NCI-H460 (cell line): ENCODE measurements at places on chromosomes 7 and 10.

DNA sequence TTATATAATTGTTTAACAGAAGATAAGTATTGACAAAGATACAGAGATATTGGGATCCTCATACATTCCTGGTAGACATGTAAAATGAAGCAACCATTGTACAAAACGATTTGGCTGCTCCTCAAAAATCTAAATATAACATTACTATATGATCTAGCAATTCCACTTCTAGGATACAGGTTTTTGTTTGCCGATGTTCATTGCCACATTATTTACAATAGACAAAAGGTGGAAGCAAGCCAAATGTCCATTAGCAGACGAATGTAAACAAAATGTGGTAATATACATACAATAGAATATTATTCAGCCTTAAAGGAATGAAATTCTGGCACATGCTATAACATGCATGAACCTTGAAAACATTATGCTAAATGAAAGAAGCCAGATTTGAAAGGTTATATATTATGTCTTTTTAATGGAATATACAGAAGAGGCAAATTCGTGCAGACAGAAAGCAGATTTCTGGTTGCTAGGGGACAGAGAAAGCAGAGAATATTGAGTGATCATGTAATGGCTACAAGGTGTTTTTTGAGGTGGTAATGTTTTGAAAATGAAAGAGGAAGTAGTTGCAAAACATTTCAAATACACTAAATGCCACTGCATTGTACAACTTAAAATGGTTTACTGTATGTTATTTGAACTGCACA lies 44.9 kb downstream of the POLR1F start:
- DNase-seq = peak; percentile 12

- no peak for DNase-seq
These were observed 18.9 kb downstream of the ZNF680 start for GRCh38 chr7:64544010-64544409.

- no peak for DNase-seq
These were observed 92.6 kb downstream of the RGS10 start for GRCh38 chr10:119449760-119450461.

GRCh38 chr7:135936497-135937217 lies 40.5 kb downstream of the MTPN start:
- DNase-seq = no peak

DNA sequence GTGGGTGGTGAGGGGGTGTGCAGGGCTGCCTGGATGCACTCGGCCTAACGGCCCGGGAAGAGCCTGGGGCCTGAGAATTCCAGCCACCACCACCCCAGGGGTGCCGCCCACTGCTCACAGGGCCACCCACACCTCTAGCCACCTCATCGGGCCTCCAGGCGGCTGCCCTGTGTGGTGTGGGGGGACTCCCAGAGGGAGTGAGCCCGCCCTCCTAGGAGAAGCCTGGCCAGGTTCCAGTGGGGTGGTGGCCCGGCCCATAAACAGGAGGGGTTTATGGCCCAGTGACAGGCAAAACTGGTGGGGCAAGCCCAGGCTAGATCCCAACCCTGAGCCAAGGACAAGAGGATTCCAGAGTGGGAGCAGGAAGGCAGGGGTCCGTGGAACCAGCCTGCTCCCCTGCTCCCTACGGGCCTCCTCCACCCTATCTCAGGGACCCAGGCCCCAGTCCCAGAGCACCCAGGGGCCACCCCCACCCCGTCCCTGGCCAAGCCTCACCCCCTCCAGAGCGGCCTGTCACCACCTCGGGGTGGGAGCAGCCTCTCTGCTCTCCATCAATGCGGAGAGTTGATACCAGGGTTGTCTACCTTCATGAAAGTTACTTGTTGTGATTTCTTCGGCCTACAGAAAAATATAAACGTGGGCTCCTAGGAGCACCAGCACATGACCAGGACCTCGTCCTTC lies 20.2 kb upstream of the PDGFA start:
- DNase-seq = no peak

DNA sequence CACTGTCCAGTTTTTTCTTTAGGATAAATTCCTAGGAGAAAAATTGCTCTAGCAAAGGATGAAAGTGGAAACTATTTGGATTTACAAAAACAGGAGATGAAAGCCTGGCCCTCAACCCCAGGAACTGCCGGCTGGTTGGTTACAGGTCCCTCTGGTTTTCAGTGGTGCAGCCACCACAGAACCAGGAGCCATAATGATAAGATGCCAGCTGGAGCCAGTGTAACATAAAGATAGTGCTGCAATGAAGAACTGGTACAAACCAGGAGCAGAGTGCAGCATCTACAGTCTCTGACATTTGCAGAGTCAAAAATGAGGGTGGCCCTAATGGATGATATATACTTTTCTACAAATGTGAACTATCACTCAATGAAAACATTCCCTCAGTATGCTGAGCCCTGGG lies 20.4 kb upstream of the NUP42 start:
- DNase-seq = no peak

GRCh38 chr7:130397051-130397757 lies 16.9 kb downstream of the CPA1 start:
- DNase-seq = no peak

- no peak for DNase-seq
These were observed 1.7 kb downstream of the GPR158 start for GRCh38 chr10:25176421-25176968.

DNA sequence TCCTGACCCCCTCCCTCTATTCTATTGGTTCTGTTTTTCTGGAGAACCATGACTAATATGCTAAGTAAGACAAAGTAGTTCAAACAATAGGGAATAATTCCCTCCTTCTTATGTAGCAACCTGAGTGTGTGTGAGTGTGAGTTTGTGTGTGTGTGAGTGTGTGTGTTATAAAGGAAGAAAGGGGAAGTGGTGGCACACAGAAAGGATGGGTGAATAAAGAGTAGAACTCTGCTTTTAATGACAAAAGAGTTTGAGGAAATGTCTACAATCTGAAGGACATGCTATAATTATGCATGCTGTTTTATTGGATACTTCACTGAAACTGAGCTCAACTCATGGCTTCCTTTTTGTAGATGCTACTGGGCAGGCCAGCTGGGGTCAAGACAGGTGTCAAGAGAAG lies 489.5 kb downstream of the REEP3 start:
- no peak for DNase-seq

DNA sequence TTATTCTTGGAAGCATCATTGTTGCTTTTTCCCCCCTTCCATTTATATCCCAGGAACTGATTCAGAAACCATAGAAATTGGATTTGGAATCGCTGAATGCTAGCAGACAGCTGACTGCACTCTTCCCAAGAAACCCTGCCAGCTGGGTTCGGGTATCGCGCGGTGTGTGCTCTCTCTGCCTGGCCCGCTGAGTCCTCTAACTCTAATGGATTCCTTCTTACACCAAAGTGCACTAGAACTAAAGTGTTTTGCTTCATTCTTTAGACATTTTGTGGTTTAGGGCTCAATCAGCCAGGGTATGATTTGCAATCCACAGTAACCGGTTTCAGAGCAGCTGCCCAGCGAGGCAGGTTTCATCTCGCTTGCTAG lies 92.2 kb downstream of the EGFR start:
- DNase-seq = no peak

DNA sequence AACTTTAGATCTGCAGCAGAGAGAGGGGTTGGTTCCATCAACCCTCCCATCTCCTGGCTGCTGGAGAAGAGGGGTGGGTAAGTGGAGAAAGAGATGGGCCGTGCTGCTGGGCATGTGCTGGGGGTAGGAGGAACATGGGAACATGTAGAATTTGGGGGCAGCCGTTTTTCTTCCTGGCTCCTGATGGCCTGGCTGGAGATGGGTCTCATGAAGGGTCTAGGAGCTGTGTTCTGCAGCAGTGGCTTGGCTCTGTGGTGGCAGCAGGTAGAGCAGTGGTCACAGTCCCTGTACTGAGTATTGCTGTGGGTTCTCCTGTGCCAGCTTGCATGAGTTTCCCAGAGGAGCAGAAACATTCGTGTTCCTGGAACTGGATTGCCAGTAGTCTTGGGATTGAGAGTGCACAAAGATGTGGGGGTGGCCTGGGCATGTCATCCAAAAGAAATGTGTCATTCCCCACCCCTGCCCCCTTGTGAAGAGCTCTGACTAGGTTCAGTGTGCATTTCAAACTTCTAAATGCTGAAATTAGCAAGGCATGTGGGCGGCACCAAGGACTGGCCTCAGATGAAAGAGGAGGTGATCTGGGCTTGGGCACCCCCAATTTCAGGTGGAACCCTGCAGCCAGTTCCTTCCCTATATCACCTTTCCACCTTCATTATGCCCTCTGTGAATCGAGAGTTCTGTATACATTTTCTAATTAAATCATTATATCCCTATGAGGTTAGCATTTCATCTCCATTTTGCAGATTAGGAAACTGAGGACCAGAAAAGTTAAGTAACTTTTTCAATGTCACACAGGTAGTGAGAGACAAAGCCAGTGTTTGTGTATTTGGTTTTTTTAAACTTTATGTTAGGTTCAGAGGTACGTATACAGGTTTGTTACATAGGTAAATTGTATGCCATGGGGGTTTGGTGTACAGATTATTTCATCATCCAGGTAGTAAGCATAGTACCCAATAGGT lies 2.1 kb downstream of the CHST3 start:
- DNase-seq = no peak

DNA sequence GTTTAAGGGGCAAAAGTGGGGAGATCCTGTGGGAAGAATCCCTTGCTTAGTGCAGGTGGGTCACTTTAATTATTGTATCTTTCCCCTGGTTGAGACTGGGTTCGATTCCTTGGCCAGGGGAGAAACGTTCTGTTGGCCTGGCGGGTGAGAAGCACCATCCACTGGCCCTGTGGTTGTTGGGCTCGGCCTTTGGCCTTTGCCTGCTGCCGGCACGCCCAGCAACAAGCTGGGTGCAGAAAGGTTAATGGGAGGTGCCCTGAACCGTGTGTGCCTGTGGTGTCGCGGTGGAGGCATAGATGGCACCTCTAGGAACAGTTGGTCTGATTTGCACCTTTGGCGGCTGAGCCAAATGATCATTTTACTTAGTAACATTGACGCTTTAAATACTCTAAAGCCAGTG lies 363.6 kb upstream of the CNTNAP2 start:
- no peak for DNase-seq

GRCh38 chr7:2924866-2925840 lies 81.0 kb upstream of the GNA12 start:
- DNase-seq = no peak

- no peak for DNase-seq
These were observed 10.3 kb downstream of the PODXL start for GRCh38 chr7:131546126-131546525.

- no peak for DNase-seq
These were observed 170.5 kb downstream of the SRPK2 start for GRCh38 chr7:105218215-105218614.

DNA sequence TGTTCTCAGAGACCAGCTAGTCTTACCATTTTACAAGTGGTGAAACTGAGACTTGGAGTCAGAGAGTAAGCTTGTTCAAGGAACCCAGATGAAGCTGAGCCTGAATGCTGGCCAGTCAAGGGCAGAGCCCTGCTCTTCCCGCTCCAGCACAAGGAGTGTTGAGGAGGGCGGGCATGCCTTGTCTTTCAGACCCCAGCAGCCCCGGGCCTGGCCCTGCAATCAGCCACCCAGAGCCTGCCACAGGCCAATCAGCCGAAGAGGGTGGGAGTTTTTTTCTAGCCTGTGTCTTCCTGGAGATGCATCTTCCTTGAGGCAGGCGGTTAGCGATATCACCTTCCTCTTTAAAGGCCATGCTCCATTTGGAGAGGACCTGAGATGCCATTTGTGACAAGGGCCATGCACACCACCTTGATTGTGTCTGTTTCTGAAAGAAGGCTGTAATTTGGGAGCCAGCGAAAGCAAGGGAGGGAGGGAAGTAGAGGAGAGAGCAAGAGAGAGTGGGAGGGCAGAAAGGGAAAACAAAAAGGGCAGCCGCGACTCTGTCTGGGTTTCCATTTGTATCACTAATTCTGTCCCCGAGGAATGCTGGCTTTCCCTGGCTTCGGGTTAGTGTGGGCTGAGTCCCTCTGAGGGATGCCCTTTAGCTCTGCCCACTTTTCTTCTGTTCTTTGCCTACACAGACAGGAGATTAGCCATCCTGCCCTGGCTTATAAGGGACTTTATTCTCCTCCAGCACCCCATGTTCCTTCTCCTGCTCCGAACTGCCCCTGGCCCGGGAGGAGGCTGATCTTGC lies 8.0 kb downstream of the CDH23 start:
- DNase-seq = no peak

- no peak for DNase-seq
These were observed 711.6 kb upstream of the GALNT17 start for GRCh38 chr7:70420381-70420662.

- no peak for DNase-seq
These were observed 66.1 kb downstream of the KCNMA1 start for GRCh38 chr10:77571490-77571889.

GRCh38 chr7:24779283-24779655 lies 22.0 kb upstream of the GSDME start:
- DNase-seq = no peak

DNA sequence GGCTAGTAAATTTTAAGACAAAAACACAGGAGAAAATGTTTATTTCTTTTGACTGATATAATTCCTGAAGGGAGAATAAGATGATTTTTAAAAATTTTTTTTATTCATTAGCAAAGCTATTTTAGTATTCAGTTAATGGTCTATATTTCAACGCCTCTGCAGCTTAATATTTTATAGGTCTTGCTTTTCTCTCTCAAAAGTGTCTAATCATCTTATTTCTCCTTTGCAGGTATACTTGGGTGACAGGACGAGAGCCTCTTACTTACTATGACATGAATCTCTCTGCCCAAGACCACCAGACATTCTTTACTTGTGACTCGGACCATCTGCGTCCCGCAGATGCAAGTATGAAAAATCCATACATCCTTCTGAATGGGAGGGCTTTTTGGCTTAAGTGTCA lies 177.0 kb downstream of the ST7 start:
- no peak for DNase-seq

GRCh38 chr10:106384496-106384895 lies 780.0 kb downstream of the SORCS1 start:
- no peak for DNase-seq

GRCh38 chr7:69701288-69701687 lies 103.0 kb downstream of the AUTS2 start:
- no peak for DNase-seq

DNA sequence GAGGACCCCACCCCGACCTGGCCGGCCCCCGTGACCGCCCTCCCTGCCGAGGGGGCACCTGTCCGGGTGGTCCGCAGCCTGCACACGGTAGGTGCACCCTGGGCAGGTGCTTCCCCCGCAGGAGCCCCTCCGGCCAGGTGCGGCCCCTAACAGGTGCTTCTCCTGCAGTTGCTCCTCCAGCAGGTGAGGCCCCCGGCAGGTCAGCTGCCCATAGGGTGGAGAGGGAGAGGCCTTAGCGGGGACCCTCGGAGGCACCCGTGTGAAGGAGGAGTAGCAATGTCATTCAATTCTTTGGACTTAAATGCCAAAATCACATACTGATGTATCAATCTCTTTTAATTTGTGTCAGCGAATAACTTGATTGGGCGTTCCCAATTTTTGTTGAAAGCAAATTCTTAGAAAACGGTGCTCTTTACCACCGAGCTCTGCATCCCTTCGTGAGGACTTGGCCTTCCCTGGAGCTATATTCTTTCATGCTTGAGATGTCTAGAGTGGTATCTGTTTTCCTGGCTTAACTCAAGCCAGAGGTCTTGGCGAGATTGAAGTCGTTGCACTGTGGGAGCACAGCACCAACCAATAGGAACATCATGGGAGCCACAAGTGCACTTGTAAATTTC lies 738 bp upstream of the NCAPG2 start:
- DNase-seq = no peak
